ENCODE measurements at places on chromosomes 13 and 19.

- DNase-seq, result no peak
Measured at GRCh38 chr13:21219036-21219381, 42.6 kb downstream of the MRPL57 start.

GRCh38 chr13:30619731-30620130 is 2.0 kb downstream of the USPL1 start:
- DNase-seq, result no peak

GRCh38 chr13:48403913-48404312 is 9.0 kb downstream of the LPAR6 start:
- no peak for DNase-seq

- DNase-seq, result peak; percentile 93
Measured at GRCh38 chr19:12782424-12783290, 7.3 kb upstream of the HOOK2 start.

DNA sequence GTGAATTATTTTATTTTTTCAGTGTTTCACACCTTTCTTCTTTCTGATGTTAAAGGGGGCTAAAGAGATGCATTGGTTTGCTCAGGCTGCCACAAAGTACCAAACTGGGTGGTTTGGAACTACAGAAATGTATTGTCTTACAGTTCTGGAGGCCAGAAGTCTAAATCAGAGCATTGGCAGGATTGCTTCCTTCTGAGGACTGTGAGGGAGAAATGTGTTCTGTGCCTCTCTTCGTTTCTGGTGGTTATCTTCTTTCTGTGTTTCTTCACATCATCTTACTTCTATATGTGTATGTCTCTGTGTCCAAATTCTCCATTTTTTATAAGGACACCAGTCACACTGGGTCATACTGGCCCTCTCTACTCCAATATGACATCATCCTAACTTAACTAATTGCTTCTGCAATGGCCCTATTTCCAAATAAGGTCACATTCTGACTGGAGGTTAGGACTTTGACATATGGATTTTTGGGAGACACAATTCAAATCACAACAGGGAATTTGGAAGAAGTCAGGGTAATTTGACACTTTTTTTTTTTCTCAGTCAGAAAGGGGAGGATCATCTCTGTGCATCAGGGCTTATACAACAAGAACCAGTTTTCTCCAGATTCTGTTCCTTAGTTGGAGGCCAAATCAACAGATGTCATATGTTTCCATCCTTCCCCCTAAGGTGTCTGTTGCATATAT is 188.2 kb downstream of the KCNRG start:
- DNase-seq, result no peak

DNA sequence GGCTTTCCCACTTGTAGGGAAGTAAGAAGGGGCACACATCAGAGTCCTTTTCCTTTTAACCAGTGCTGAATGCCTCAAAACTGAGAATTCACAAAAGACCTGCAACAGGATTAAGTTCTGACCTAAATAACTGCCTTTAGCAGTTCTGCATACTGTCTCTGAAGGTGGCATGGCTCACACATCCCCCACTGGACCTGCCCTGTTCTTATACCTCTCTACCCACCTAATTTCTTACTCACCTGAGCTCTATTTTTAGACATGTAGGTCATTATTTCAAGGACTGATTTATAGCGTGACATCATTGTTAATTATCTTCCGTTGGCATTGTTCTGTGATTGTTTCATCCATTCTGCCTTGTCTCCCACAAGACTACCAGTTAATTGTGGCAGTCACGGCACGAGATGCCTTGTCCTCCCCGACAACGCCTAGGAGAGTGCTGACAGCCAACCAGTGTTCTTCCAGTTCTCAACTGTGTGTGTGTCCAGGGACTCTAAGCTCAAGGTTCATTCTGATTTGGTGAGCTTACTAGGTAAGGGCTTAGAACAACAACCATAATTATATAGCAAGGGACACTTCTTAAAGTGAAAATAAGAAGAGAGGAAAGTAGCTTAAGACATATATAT is 27.1 kb upstream of the UBL3 start:
- no peak for DNase-seq

DNA sequence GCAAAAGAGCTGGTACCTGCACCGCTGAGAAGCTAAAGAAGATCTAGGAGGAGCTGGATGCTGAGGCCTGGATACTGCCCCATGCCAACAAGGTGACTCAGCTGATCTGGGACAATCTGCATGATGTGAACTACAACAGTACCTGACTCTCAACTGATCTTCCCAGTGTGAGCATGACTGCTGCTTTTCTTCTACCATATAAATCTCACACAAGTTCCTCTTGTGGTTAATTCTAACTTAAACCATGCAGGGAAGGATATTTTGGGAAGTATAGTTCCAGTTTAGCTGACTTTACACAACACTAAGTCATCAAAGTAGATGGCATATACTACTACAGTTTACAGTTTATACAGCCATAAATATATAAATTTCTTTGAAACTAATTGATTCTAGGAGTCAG is 91.9 kb downstream of the SLAIN1 start:
- DNase-seq, result no peak

GRCh38 chr13:107117327-107118012 is 549.5 kb upstream of the ARGLU1 start:
- DNase-seq, result no peak

GRCh38 chr19:4365341-4365740 is 22.0 kb downstream of the MPND start:
- no peak for DNase-seq

DNA sequence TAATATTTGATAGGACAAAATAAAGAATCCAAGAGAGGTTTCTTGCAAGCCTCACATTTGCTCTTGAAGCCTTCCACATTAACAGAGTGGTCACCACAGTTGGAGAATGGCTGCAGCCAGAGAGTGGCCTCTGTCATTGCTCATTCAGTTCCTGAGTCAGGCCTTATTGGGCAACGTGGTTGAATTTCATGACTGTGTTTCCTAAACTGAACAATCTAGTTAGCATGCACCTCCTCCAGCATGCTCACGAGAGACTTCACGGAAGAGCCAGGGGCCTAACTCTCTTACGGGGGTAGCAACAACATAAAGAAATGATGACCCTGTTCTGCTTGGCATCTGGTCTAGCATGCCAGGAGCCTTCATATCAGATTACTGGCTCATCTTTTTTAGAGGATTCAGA is 9.6 kb upstream of the UBL3 start:
- no peak for DNase-seq
